ENCODE measurements at places on chromosomes 5 and 9.
A peak's percentile ranks its signal among the peaks of the same experiment; 100 is the strongest.

DNA sequence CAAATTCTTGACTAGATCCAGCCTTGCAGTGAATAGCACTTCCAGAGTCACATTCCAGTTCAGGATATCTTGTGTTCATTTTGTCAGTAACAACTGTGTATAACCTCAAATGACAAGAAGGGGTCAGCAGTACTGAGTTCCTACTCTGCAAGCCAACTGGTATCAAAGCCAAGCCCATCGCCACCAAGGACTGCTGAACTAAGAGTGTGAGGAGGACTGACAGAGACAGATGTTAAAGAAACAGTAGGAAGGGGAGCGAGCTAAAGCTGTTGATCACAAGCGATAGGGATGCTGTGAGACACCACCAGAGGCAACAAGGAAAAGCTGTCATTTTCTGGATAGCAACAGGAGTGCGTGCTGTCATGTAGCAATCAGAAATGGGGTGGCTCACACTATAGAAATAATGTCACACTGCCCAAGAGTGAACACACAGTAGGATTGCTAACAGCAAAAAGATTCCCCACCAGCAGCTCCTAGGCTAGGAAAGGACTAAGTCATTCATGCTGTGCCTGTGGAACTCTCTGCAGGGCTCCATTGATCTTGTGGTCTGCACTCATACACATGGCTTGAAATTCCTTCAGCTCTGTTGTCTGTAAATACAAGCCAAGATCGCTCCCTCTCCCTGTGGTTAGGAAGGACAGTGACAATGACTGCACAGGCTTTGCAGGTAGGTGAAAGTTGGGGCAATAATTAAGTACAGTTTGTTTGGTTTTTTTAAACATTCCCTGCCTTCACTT is 658.6 kb downstream of the NR2F1-AS1 start:
- DNase-seq = no peak

GRCh38 chr9:130861372-130862180 is 26.5 kb downstream of the ABL1 start:
- no peak for DNase-seq

- peak; percentile 14 for DNase-seq
Observed at GRCh38 chr5:1246711-1247431, 21.7 kb downstream of the SLC6A18 start.

DNA sequence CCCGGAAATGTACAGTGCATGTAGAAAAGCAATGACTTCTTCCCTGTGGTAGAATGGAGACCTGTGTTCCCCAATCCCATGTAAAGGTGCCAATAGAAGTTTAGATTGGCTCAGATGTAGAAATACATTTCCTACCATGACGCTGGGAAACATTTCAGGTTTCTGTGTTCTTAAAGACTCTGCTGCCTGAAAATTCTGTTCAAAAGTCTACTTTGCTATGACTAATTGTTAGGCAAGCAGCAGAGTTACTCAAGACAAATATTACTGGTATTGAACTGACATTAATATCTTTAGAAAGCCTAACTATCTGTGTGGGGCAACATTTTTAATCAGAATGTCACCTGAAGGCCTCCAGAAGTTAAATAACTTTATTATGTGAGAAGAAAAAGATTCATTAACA is 75.5 kb upstream of the ELL2 start:
- peak; percentile 89 for DNase-seq

DNA sequence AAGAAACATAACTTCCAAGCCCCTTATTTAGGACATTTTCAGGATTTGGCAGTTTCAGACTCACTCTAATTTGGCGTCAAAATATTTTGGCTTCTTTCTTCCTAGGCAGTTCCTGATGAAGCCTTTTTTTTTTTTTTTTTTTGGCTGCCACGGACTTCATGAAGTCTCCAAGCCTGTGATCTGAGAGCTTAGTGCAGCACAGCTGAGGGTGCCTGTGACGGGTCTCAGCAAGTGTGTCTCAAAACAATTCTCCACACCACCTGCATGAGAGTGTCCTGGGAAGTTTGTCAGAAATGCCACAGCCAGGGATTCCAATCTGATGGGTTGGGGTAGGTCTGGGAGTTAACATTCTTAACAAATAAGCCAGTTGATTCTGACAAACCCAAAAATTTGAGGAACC is 6.0 kb upstream of the ESM1 start:
- no peak for DNase-seq

GRCh38 chr9:99235926-99236634 is 14.0 kb downstream of the SEC61B start:
- DNase-seq = no peak

DNA sequence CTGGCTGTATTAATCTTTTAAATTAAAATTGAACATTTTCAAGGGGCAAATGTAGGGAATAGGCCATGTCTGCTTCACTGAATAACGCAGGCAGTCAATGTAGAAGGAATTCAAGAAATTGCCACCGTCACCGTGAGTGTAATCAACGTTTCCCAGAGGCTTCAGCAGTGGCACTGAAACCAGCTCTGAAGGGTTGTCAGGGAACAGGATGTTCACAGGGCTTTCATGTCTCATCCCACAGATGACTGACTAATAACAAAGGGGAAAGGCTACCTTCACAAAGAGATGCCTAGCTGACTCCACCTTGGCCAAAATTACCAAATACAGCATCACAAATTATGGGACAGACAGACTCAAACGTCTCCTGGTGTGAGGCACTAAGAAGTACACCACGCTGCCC is 70.4 kb upstream of the SIMC1 start:
- no peak for DNase-seq

DNA sequence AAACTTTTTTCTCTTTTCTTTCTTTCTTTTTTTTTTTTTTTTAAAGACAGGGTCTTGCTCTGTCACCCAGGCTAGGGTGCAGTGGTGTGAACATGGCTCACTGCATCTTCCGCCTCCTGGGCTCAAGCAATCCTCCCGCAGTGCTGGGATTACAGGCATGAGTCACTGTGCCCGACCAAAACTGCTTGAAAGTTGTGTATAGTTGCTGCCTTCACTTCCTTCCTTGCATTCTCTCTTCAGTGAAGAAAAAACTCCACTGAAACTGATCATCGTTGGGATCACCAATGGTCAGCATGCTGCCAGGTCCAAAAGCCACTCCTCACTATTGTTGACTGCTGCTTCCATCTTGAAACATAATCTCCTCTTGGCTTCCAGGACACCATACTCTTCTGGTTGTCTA is 66.6 kb upstream of the CTNNA1 start:
- peak; percentile 69 for DNase-seq

DNA sequence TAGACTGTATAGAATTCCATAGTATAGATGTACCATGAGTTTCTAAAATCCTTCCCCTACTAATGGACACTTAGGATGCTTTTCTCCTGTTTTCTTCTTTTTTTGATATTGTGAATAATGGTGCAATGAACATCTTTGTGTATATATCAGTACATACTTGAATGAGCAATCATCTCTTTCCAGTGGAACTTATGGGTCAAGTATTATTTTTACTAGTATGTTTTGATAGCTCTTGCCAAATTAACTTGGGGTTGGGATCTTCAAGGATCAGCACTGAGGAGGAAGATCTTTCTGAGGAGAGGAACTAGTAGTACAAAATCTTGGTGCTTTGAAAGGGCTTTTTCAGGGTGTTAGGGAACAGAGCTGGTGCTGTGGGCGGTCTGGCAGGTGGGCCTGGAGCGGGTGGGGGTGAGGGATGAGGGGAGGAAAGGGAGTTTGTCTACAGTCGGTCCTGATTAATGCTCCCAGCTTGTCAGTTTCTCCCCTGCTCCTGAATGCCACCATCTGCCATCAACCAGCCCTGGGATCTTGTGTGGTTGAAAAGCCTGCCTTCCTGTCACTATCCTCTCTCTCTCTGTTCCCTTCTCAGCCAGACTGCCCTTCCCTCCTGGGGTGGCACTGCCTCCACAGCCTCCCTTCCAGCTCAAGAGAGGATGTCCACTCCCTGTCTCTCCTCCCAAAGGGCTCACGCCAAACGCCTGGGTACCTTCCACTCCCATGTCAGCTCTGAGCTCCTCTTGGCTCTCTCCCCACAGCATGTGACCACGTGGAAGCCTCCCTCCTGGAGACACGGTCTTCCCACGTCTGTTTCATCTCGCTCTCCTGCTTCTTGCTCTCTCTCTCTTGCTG is 185.9 kb downstream of the DAB2IP start:
- DNase-seq = no peak

DNA sequence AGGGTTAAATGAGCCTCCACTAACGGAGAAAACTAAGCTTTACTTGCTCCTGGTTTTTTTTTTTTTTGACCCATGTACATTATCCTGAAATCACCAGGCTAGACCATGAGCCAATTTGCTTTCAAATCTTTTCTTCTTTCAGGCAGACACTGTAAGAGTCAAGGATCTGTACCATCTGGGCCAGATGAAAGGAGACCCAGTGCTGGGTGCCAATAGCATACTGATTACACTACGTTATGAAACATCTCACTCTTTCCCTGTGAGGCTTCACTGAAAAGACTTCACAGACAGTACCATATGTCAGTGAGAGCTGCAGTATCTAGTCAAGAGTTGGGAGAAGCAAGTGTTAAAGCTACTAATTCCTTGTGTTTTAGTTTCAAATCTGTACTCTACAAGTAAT is 161.2 kb upstream of the PTPRD start:
- no peak for DNase-seq

DNA sequence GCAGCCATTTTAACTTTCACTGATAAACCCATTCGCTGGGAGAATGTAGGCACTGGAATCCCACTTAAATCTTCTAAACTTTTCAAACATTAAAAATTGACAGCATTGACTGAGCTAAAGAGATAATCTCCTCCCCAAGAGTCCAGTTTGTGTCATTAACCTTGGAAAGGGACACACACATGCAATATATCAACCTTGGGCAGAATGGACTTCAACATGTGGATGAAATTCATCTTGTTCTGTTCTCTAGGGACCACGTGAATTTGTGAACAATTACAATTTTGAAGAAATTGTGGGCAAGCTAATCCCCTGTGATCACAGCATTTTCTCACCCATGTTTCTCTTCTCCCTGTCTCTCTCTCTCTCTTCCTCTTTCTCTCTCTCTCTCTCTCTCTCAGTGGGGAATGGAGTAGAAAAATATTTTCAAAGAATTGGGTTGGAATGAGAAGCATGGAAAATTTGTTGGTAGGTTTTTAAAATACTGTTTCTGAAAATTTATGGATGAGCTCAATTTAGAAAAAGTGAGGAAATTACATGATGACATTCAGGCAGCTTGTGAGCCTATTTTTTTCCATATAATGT is 553.7 kb downstream of the EBF1 start:
- DNase-seq = no peak

GRCh38 chr5:54754420-54754819 is 231.0 kb downstream of the ESM1 start:
- no peak for DNase-seq

All from epithelial cell of esophagus (primary cell).